ENCODE measurements at places on chromosomes 6 and 20.
A peak's percentile ranks its signal among the peaks of the same experiment; 100 is the strongest.

DNA sequence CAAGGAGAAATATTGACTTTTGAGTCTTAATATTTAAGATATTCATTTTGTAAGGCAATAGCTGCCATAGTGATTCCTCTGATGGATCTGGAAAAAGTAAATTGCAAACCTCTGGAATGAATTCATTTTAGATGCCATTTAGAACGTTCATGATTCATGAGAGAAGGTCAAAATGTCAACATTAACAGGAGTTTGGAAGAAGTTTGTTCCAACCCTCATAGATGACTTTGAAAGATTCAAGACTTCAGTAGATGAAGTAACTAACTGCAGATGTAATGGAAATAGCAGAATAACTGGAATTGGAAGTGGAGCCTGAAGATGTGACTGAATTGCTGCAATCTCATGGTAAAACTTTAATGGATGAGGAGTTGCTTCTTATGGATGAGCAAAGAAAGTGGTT lies 100.9 kb upstream of the CCN2 start:
- DNase-seq, result no peak

DNA sequence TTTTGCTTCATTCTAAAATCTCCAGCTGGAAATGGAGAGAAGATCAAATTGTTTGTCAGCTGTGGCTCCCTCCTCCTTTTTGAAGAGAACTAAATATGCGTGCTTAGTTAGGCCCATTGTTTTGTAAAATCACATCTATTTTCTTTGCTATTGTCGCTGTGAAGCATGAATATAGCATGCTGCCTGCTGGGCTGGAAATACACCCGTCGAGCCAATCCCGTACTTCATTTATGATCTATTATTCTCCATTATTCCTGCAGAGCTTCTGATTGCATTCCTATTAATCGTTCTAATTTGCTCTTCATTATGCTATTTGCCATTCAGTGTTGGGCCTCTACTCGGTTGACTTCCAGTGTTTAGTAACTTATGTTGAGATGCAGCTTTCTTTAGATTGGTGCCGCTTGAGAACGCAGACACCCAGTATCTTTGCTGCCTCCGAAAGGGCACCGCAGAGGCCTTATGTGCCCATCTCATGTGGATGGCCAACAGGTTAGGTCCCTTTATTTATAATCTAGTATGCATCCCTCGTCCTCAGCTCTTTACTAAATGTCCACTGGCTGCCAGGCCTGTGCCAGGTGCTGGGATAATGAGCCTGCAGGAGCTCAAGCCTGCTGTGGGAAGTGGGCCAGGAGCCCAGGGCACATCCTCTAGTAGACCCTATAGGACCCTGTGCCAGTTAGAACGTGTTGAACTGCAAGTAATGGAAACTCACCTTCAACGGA lies 45.6 kb downstream of the FAM50B start:
- DNase-seq, result no peak

DNA sequence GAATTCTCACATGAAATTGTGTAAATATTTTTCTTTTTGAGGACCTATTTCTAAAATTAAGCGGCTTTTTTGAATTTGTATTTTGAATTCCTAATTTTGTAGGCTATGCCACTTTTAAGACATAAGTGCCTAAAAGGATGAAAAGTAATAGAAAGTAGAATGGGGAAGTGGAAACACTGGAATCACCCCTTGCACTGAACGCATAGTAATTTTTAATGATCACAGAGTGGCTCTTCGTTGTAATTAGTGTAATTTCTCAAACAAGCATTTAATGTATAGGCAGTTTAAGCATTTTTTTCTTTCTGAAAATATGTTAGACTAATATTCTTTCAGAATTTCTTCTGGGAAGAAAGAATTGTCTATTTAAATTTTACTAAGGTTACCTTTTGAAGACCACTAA lies 73.2 kb downstream of the ARID1B start:
- DNase-seq, result no peak

DNA sequence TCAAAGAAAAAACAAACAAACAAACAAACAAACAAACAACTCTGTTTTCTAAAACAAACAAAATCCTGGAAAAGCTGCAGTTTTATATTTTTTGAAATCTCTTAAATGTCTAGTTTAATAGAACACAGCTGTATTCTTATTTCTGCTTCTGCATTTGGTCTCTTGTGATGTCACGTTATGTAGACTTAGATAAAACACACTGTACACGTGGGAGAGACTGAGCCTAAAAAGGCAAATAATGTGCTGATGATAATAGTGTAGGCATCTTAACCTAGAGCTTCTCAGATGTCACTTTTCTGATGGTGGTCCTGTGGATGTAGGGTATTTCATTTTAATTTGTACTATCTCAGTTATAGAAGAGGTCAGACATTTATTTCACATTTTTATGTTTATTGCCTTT lies 261.7 kb downstream of the UTRN start:
- DNase-seq, result peak; percentile 84

- peak; percentile 64 for DNase-seq
Measured at GRCh38 chr20:23889775-23890187, 10.2 kb upstream of the CST5 start.

DNA sequence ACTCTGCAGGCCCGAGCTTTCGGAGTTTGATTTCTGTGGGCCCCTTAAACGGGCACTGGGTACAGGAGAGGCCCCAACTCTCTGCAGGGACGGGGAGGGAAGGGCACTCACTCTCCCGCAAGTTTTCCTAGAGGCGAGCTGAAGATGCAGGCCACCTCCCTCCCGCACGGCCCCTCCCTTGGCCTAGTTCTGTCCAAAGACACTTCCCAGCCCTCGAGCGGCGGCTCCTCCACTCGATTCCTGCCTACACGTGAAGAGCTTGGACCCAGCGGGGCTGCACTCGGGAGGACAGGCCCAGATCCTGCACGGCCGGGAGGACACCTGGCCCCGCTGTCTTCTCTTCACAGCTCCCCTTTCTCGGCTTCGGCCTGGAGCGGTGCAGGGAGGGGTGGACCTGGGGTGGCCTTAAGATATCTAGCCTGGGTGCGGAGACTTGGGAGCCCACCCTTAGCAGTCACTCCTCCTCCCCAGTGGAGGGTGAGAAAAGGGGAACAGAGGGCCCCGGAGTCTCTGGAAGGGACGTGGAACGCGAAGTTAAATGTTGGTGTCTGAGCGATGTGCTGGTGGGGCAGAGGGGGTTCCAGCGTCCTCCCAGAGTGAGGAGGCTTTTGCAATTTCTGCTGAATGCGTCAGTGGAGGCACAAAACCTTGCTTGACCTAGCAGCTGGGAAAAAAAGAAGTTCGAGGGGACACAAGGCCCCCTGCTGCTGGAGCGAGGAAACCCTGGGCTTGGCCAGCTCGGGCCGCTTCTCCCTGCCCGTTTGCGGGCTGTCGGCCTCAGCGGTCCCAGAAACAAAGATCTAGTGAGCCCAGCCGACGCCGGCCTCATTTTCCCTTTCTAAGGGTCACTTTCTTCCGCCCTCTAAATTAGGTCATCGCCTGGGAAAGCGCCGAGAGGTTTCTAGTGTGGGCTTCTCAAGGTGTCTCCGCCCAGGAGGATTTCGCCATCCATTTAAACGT lies 4.9 kb downstream of the OLIG3 start:
- DNase-seq, result no peak

DNA sequence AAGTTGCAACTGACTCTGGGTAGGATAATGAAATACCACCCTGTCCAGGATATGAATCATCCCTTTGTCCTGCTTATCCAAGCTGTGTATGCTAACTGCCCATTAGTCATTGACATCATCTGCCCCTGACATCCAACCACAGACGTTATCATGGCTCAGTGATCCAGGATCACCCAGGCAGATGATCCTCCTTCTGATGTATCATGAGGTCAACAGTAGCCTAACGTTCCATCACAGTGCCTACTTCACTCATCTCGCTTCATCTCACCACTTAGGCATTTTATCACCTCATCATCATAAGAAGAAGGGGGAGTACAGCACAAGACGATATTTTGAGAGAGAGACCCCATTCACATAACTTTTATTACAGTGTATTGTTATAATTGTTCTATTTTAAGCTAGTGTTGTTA lies 13.4 kb upstream of the BTN3A2 start:
- peak; percentile 73 for DNase-seq

- DNase-seq, result no peak
Measured at GRCh38 chr20:57712851-57713504, 3.2 kb upstream of the PMEPA1 start.

DNA sequence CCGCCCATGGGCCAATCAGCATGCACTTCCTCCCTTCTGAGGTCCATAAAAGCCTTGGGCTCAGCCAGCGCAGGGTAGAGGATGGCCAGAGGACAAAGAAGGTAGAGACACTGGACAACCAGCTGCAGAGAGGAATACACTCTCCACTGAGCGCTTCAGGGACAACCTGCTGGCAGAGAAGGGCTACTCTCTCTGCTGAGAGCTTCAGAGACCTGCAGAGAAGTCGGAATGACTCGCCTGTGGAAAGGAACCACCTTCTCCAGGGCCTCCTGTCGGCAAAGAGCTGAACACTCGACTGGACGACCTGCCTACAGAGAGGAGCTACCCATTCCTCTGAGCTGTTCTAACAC lies 31.4 kb upstream of the SLA2 start:
- DNase-seq, result no peak

DNA sequence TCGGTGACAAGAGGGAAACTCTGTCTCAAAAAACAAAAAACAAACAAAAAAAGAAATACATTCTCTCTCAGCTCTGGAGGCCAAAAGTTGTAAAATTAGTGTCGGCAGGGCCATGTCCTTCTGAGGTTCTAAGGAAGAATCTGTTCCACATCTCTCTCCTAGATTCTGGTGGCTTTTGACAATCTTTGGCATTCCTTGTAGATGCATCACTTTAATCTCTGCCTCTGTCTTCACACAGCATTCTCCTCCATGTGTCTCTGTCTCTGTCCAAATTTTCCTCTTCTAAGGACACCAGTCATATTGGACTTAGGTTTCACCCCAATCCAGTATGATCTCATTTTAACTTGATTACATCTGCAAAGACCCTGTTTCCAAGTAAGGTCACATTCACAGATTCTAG lies 9.1 kb downstream of the PPP2R5D start:
- DNase-seq, result no peak

GRCh38 chr6:166560222-166560621 lies 26.3 kb downstream of the RAMACL start:
- DNase-seq, result no peak

DNA sequence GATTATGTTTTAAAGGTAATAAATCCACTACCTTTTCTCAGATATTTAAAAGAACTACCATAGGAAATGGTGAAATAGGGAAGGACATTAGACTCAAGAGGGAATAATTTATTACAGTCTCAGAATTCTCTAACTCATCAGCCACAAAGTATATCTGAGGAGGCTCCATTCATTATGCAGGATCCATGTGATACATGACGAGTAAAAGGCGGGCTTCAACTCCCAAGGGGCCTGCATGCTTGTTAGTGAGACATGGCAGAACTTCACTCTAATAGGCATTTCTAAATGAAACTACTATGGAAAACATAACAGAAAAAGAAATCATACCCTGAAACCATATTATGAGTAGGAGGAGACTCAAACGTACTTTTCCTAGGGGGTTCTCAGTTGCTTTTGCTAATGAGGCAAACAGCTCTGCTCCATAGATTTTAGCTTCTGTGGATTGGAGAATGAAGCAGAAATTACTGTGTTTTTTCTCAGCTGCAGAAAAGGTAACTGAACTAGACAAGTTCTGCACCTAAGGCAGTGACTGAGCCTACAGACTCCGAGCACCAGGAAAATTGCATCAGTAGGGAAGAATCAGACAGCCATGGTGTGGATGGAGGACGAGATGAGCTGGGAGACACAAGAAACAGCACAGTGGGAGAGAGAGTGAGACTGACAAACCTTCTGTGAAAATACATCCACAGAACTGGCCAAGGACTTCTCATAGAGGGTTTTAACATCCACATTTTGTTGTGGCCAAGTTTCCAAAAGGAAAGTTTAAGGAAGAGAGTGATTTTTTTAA lies 254.6 kb upstream of the PRDM1 start:
- no peak for DNase-seq

- DNase-seq, result no peak
Measured at GRCh38 chr20:45313943-45314342, 5.8 kb upstream of the MATN4 start.

GRCh38 chr6:146913842-146914488 lies 290.3 kb upstream of the STXBP5 start:
- peak; percentile 97 for DNase-seq
